WERI-Rb-1 (cell line): ENCODE measurements at places on chromosomes 4 and X.

GRCh38 chrX:123847056-123847455 is 12.8 kb upstream of the XIAP start:
- DNase-seq: no peak

GRCh38 chr4:150619042-150619441 is 37.1 kb downstream of the MAB21L2 start:
- no peak for DNase-seq

DNA sequence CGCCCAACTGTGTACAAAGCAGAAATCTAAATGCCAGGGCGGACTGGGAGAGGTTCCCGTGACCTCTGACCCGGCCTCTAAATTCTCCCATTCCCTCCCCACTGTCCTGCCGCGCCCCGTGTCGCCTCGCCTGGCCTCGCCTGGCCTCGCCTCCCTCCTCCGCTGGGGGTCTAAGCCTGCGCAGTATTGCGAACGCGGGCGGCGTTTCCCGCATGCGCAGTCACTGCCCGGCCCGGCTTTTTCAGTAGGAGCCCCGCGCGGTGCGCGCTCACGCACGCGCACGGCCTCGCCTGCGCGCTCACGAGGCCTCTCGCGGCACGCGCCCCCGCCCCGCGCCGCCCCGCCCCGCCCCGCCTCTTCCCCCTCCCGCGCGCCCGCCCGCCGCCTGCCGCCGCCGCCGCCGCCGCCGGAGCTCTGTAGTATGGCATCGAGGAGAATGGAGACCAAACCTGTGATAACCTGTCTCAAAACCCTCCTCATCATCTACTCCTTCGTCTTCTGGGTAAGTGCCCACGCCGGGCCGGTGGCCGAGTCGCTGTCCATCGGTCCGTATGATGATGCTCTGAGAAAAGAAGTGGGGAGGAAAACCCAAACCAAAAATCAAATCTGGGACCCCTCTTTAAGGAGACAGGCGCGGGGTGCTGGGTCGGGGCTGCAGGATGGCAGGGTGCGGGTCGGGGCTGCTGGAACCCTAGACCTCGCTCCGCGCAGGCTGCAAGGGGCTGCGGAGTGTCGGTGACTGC is at the start of gene TSPAN7:
Gene TSPAN7, plus strand, starts transcription at position 417 of the 743 bp plus-strand sequence. Its CDS starts 5 bp downstream, at position 422.
- peak; percentile 83 for DNase-seq

DNA sequence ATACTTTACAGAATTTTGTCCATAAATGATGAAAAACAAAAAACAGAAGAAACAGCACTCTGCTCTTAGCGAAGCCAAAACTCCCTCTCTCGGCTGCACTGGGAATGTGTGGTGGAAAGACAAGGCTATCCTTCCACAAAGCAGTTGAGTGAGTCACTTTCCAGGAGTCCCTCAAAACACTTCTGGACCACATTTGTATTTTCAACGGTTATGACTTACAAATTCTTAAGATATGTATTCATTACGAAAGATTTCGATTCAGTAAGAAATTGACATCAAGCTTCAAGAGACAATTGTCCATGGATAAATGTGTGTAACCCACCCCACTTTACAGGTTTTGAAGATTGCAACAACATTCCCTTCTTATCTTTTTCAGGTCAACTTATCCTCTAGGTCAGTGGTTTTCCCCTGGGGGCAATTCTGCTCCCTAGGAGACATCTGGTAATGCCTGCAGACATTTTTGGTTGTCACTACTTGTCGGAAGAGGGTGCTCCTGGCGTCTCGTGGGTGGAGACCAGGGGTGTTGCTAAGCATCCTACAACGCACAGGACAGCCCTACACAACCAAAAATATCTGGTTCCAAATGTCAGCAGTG is 66.7 kb upstream of the MTNR1A start:
- DNase-seq: no peak
